ENCODE measurements at places on chromosomes 5 and 9.

DNA sequence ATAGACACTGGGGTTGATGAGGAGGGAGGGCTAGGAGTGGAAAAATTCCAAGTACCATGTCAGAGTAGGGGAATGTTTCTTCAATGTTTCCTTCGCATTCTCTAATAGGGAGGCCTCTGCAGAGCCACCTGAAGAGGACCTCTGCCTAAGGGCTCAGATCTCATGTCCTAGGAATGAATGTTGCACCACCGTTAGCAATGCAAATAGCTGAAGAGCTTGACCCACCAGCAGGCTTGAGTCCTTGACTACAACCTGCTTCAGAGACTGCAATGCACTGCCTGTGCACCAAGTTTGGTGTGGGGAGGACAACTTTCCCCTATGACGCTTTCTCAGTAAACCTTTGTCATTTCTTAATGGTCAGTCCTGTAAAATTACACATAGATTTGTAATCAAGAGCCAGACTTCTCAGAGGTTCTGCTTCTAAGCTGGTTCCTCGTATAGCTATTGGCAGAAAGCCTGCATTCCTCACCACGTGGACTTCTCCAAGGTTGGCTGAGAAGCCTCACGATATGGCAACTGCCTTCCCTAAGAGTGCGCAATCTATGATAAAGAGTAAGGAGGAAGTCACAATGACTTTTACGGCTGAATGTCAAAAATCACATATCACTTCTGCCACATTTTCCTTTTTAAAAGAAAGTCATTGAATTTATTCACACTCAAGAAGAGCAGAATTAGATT is 600.7 kb upstream of the PTGER4 start:
- DNase-seq, result no peak

- no peak for DNase-seq
Measured at GRCh38 chr9:16870596-16871335, at the start of gene BNC2. Gene BNC2, minus strand, starts transcription at chr9:16870670. Its CDS starts 22 bp downstream, at chr9:16870648.

- DNase-seq, result no peak
Measured at GRCh38 chr9:130537346-130538050, 41.9 kb upstream of the FUBP3 start.

GRCh38 chr5:35383041-35383440 is 152.8 kb upstream of the PRLR start:
- no peak for DNase-seq

- no peak for DNase-seq
Measured at GRCh38 chr9:16293610-16294009, 576.9 kb downstream of the BNC2 start.

DNA sequence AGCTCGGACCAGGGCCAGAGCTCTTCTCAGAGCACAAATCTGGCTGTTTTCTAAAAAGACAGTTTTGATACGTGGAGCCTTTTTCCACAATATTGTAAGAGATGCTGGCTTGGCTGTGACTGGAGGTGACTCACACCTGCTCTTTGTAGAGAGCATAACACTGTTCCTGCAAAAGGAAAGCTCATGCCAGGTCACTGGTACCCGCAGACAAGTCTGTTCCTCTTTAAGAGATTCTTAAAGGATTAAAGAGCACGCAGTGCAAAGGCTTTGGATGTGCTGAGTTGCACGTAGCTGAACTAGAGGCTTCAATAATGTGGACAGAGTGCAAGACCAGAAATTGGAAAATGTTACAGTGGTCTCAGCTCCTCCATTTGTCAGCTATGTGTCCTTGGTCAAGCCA is 19.0 kb downstream of the ACTL7B start:
- DNase-seq, result no peak

DNA sequence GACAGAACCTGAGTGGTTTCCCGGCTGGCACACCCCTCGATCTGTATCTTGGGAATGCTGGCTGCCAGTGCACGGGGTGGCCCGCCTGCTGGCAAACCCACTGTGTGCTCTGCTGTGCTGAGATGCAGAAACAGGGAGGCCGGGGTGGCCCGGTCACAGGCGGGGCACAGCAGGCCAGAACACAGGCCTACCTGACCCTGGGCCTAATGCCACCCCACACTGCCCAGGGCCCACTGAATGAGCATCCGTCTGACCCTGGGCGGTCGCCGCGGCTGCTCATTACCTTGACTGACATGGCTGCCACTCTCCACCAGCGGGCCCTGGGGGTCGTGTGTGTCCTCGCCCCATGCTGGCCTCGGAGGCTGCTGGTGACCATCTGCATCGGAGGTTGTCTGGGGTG is 14.2 kb upstream of the QSOX2 start:
- no peak for DNase-seq

GRCh38 chr5:134879456-134879855 is 5.3 kb downstream of the TXNDC15 start:
- DNase-seq, result no peak

DNA sequence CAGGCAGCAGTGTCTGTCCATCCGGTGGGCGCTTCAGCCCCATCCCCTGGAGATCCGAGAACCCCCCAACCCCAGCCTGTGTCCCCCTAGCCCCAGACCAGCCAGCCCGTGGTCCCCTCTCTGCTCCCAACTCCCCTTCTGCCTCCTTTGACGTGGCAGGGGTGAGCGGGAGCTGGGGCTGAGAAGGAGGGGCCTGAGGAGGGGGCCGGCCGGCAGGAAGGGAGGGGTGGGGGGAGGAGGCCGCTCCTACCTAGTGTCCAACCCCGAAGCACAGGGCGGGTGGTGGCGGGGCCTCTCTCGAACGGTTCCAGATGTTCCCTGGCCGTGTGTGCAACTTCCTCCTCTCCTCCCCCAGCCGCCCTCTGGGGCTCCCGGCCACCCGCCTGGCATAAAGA is 31.0 kb downstream of the GOLGA2 start:
- peak; percentile 88 for DNase-seq

GRCh38 chr9:27382975-27383374 is 86.0 kb upstream of the EQTN start:
- DNase-seq, result no peak

DNA sequence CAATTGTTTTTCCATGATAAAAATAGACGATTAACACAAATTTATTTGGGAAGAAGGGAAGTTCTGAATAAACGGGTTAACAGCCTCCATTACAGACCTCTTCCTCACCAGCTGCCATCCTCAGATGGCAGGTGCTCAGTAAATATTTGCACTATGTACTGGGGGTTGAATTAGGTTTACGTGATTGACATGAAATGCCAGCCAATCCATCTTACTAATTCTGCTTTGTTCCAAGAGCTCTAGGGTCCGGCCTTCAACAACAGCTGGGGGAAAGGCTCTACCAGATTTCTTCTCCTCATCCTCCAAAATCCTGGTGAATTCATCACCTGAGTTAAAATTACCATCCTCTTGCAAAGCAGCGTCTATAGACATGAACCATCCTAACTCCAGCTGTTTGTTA is 104.6 kb downstream of the MTX3 start:
- DNase-seq, result no peak

DNA sequence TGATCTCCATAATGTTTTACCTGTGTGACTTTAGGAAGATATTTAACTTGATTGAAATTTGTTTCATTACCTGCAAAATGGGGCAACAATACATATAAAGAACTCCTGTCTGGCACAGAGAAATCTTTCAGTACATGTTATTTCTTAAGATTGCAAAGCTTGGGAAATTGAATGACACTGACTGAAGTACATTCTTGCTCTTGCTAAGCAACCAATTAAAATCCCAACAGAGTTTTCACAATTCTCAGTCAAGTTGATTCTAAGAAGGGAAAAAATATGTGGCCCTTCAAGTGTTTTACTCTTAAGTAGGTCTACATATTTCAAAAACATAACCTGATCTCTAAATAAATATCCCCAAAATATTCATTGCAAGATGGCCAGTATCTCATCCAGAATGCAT is 2187.0 kb upstream of the ACO1 start:
- no peak for DNase-seq

DNA sequence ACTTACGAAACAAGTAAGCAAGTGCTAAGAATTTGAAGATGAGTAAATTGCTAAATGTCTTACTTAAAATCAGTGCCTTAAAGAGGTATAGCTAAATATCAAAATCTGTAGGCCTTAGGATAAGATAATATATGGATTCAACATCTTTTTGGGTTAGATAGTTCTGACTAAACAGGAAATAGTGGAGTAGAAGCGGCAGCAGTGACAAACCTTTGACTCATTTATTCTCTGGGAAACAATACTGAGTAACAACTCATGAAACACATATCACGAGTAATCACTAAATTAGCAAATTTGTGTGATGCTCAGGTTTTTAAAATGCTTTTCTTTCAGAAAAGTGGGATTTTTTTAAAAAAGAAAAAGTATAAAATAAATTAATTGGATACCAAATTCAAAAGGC is 762.1 kb upstream of the TYRP1 start:
- DNase-seq, result peak; percentile 17

GRCh38 chr9:138024131-138024530 is 146.5 kb downstream of the CACNA1B start:
- no peak for DNase-seq

GRCh38 chr9:35517131-35517530 is 27.2 kb downstream of the RUSC2 start:
- peak; percentile 44 for DNase-seq

Measured in fibroblast of skin of left biceps (primary cell).